HT-29 (cell line): ENCODE measurements at places on chromosomes 1 and 21. TPM values are rescaled to one million over a fixed set of nuclear protein-coding genes. Genes with fewer than 3 reads are reported as not detected.

VCAM1 gene
- not detected in 2 replicates for total RNA-seq

EXTL1 gene
- total RNA-seq, result not detected in 2 replicates

PLA2G2C gene
- not detected in 2 replicates for total RNA-seq

ZBTB8B gene
- total RNA-seq, result not detected in 2 replicates

ZFP69B gene
- total RNA-seq, result 0.57 and 1.3 TPM in 2 replicates

GRCh38 chr1:36927826-36928225, 106.5 kb downstream of the GRIK3 start:
- no peak for DNase-seq

DNA sequence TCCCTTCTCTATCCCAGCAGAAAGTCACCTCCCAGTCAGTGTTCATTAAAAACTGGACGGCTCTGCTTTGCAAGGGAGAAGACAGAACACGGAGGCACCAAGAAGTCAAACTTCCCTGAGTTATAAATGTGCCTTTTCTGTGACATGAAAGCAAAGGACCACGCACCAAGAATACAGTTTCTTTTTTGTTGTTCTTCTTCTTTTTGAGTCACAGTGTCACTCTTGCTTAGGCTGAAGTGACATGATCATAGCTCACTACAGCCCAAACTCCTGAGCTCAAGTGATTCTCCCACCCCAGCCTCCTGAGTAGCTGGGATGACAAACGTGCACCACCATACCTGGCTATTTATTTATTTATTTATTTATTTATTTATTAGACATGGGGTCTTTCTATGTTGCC, 22.7 kb downstream of the GLUL start:
- no peak for DNase-seq

DNA sequence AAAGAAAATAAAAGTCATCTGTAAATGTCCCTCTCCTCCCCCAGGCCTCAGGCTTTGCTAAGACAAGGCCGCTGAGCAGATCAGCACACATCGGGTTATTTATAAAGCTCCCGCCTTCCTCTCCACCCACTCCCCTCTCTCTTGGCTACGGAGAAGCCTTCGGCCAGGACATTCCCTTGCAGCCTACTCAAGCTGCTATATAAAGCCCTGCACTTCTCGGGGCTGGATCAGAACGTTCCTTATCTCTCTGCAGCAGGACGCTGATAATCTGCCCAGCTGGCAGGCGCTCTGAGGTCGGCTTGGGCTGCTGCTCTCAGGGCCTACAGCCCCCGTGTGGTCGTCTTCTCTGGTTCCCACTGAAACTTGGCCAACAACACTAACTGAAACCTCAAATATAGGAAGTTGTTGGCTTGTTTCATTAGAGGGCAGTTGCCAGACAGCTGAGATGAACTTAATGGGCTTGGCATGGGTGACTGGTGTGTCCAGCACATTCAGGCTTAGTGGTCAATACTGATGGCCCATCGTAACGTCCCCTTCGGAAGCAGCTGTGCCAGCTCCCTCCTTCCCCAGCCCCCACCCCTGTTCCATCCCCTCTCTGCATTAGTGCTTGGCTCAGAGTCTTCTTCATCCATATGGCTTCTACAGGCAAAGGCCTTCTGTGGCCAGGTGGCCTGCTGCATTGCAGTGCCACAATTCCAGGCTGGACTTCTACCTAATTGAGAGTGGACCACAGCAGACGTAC, 64.6 kb downstream of the IER5 start:
- DNase-seq, result no peak

GRCh38 chr1:241776911-241777310, 71.1 kb upstream of the EXO1 start:
- DNase-seq, result no peak

DNA sequence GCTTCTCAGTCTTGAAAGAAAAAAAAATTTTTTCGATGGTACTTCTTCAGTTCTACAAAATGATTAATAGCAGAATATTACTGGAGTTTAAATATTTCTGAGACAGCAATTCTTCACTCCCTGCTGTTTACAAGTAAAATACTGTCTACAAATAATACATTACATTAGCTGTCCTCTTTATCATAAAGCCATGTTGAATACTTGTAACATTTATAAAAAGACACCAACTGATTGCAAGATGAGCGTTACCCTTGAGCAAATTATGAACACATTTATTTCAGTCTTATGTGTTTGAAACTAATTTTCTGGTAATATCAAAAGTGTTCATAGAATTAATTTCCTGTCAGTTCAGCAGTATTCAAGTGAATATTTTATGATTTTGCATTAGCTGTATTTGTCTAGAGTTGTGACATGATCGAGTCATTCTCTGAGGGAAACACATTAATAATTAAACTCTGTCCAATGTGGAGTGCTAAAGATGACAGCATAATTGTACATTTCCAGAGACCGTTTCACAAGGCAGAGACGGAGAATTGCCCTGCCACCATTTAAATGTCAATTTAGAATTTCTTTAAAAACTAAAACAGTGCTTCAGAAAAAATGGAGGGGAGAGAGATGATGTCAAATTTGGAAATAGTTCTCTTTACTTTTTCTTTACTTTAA, 1359.0 kb upstream of the ADGRL4 start:
- no peak for DNase-seq

GRCh38 chr1:198272492-198272891, 115.7 kb downstream of the NEK7 start:
- DNase-seq, result no peak

DNA sequence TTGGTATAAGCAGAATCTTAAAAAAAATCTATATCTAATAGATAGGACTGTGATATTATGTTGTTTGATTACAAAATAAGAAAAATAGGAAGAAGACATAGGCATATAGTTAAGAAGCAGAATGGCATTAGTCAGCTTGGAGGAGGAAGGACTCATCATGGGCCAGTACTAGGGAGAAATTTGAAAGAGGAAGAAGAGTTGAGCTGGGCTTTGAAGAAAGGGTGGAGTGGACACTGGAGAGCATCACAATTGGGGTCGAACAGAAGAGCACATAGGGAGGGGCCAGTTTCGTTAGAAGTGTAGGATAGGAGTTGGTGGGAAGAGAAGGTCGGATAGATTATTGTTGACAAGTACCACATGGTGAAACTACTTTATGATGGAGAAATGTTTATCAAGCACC, 129.3 kb downstream of the CACHD1 start:
- DNase-seq, result no peak

DNA sequence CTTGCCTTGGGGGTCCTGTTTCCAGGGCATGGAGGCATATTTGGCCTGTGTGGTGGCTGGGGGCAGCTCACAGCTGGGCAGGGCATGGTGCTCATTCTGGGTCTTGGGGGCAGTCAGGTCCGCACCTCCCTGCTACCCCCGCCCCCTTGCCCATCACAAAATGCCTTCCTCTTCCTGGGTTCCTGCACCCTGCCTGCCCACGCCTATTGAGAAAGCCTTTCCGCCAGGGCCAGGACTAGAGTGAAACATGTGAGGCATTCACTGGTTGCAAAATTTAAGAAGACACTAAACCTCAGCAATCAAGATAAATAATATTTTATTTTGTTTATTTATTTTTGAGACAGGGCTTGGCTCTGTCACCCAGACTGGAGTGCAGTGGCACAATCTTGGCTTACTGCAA, 19.7 kb downstream of the PTAFR start:
- DNase-seq, result no peak

GRCh38 chr1:28343405-28343804, 14.6 kb downstream of the MED18 start:
- no peak for DNase-seq

GRCh38 chr1:246838118-246838456, 93.7 kb downstream of the AHCTF1 start:
- no peak for DNase-seq

GRCh38 chr1:160858097-160858496, 4.6 kb downstream of the CD244 start:
- DNase-seq, result no peak

DNA sequence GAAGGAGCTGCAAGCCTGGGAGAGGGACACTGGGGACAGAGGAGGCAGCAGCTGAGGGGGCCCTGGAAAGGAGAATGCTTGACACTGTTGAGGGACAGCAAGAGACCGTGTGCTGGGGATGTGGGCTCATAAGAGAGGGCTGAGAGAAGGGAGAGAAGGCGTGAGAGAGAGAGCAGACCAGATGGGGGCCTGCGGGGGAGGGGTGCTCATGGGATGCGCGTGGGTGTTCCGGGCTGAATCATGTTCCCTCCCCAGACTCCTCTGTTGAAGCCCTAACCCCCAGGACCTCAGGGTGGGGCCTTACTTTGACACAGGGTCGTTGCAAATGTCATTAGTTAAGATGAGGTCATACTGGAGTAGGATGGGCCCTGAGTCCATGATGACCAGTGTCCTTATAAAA, 40.8 kb downstream of the NTPCR start:
- no peak for DNase-seq

GRCh38 chr21:45768740-45769048, 125.2 kb downstream of the PCBP3 start:
- no peak for DNase-seq
